ENCODE measurements at places on chromosomes 13 and 19.
A peak's percentile ranks its signal among the peaks of the same experiment; 100 is the strongest.

DNA sequence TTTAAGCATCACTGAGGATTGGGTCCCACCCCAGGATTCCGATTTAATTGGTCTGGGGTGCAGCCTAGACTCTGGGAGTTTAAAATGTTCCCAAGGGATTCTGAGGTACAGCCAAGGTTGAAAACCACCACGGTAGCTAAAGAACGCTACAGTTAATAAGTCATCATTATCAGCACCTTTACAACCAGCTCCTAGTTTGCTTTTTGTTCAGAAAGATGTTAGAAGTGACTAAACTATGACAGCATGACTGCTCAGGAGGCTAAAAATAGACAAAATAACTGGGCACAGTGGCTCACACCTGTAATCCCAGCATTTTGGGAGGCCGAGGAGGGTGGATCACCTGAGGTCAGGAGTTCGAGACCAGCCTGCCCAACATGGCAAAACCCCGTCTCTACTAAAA, 11.7 kb upstream of the EPSTI1 start:
- H3K36me3 ChIP-seq = no peaks in the 10 kb centered on the region
- no peak overlapping the region for H3K4me3 ChIP-seq
- DNase-seq = no peak
- no peaks in the 10 kb centered on the region for H3K27me3 ChIP-seq
- H3K27ac ChIP-seq = no peak overlapping the region
- no peaks in the 10 kb centered on the region for H3K4me1 ChIP-seq

DNA sequence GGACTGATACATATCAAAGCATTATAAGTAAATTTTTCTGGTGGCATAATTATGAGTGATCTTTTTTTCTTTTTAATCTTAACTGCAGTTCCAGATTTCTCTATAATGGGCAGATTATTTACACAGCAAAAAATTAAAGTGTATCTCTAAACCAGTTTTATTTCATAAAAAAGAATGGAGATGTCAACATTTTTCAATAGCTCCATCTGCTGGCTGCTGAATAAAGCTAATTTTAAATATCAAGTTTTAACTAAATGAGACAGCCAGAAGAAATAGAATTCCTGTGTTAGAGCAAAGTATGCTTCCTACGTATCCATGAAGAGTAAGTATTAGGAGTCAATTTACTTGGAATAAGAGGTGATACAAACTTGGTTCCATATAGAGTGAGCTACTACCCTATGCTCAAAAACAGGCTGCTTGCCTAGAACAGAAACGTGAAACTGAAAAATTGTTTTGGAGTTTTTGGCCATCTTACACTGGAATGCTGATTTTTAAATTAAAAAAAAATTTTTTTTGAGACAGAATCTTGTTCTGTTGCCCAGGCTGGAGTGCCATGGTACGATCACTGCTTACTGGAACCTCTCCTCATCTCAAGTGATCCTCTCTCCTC, 5.0 kb upstream of the PDS5B start:
- H3K36me3 ChIP-seq = no peaks in the 10 kb centered on the region
- no peak overlapping the region for H3K27ac ChIP-seq
- peaks cover 9% of the 10 kb centered on the region for H3K4me1 ChIP-seq
- no peak overlapping the region for H3K4me3 ChIP-seq
- H3K27me3 ChIP-seq = no peaks in the 10 kb centered on the region

DNA sequence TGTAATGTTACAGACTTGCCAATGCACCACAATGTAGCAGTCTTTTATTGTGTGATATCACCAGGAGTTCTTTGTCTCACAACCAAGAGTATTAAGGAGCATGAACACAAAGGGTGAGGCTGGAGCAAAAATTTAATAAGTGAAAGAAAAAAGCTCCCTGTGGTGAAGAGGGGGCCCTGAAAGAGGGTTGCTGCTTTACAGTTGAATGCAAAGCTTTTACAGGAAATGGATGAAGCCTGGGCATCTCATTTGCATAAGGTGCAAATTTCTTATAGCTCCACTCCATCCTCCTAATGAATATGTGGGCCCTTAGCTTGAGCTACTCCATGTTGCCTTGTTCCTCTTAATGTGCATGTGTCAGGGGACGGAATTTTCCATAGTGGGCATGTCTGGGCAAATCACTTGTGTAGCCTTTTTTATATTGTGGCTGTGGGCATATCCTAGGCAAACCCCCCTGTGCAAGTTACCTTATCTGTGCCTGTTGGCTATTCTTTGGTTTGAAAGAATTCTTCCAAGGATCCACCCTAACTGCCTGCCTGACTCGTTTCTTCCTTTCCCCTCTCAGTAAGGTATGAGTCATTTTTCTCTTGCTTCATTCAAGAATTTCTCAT, 45.3 kb upstream of the TRPC4 start:
- no peak for DNase-seq
- no peak overlapping the region for H3K27ac ChIP-seq
- no peaks in the 10 kb centered on the region for H3K27me3 ChIP-seq
- H3K4me3 ChIP-seq = no peak overlapping the region
- H3K36me3 ChIP-seq = no peaks in the 10 kb centered on the region

GRCh38 chr13:50969691-50970090, 60.1 kb downstream of the RNASEH2B start:
- H3K27ac ChIP-seq = no peak overlapping the region
- no peaks in the 10 kb centered on the region for H3K27me3 ChIP-seq
- H3K36me3 ChIP-seq = peaks cover 2% of the 10 kb centered on the region

GRCh38 chr13:50468849-50469669, 374.4 kb downstream of the DLEU7 start:
- H3K27me3 ChIP-seq = no peaks in the 10 kb centered on the region
- H3K4me3 ChIP-seq = no peak overlapping the region
- H3K4me1 ChIP-seq = peaks cover 34% of the 10 kb centered on the region
- no peak for DNase-seq

- H3K27me3 ChIP-seq = no peaks in the 10 kb centered on the region
- H3K27ac ChIP-seq = no peak overlapping the region
- no peaks in the 10 kb centered on the region for H3K36me3 ChIP-seq
- no peak overlapping the region for H3K4me3 ChIP-seq
- DNase-seq = peak; percentile 20
These were observed 8.2 kb upstream of the SERTM1 start for GRCh38 chr13:36665630-36666029.

DNA sequence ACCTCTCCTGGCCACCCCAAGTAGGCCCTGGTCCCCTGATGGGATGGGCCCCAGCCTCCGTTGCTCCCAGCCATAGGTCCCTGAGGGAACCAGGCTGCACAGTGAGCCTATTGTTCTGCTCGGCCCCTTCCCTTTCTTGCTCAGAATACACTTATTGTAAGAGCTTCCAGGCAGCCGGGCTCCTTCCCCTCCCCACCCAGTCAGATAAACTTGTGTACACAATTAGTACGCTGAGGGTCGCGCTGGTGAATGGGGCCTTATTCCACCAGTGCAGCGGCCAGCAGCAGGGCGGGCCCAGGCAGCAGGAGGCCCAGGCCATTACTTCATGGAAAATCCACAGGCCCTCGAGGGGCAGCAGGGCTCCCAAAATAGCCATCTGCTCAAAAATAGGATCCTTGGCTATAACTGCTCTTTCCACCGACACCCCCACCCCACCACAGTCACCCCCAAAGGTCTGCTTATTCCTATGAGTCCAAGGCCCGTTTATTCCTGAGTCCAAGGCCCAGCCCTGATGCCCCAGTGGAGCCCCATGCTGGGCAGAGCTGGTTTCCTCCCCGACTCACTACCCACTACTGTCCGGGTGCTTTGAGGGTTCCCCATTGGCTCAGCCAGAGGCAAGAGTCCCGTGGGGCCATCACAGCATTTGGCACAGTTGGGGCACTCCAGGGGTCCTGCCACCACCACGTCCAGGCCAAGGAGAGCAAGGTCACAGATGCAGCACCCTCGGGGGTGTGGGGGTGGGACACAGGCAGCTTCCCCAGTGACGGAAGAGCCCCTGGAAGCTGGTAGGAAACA, 22.1 kb downstream of the CAPN12 start:
- no peaks in the 10 kb centered on the region for H3K27me3 ChIP-seq
- H3K27ac ChIP-seq = no peak overlapping the region
- no peaks in the 10 kb centered on the region for H3K4me1 ChIP-seq
- H3K36me3 ChIP-seq = no peaks in the 10 kb centered on the region
- no peak for DNase-seq

GRCh38 chr13:51341791-51342190, 2.3 kb downstream of the SERPINE3 start:
- H3K36me3 ChIP-seq = no peaks in the 10 kb centered on the region
- no peak for DNase-seq
- H3K4me1 ChIP-seq = peaks cover 6% of the 10 kb centered on the region
- no peaks in the 10 kb centered on the region for H3K27me3 ChIP-seq
- no peak overlapping the region for H3K27ac ChIP-seq

- DNase-seq = no peak
- H3K4me3 ChIP-seq = no peak overlapping the region
- H3K4me1 ChIP-seq = peaks cover 13% of the 10 kb centered on the region
- H3K36me3 ChIP-seq = no peaks in the 10 kb centered on the region
- H3K27me3 ChIP-seq = no peaks in the 10 kb centered on the region
These were observed 51.7 kb upstream of the RFXAP start for GRCh38 chr13:36767276-36767675.

DNA sequence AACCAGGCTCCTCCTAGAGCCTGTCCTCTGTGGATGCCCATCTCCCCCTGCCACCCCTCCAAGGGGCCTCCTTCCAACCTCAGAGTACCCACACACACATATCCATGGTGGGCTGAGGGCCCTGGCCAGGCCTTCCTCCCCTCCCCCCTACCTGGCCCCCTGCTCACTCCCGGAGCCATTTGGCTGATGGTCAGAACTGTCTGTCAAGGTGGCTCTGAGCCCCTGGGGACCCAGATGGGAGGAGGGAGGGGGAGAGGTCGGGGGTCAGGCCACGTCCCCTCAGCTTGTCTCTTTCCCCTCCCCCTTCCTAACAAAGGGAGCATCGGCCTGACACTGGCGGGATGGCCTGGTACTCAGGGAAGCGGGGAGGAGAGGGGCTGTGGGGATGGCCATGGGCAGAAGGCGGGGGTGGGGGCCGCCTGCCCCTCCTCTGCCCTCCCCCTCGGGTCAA, 18.7 kb upstream of the POU2F2 start:
- no peak for DNase-seq
- H3K4me3 ChIP-seq = no peak overlapping the region
- H3K36me3 ChIP-seq = no peaks in the 10 kb centered on the region
- no peak overlapping the region for H3K27ac ChIP-seq
- peaks cover 6% of the 10 kb centered on the region for H3K4me1 ChIP-seq

DNA sequence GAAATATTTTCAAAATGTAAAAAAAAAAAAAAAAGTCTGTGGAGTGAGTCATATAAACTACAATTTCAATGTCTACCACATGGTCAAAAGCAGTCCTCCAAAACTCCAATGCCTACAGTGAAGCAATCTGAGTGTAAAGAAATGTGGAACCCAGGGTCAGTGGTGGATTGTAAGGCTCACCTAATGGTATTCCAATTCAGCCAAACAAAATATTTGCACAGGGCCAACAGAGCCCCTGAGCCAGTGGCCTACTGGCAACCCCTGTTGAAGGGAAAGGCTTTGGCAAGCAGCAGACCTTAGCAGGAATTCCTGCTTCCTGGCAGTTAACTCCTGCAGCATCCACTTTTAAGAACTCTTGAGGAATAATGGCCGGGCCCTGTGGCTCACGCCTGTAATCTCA, 3.4 kb downstream of the DNMT1 start:
- H3K27ac ChIP-seq = no peak overlapping the region
- no peak overlapping the region for H3K4me3 ChIP-seq
- H3K4me1 ChIP-seq = peaks cover 26% of the 10 kb centered on the region
- peaks cover 28% of the 10 kb centered on the region for H3K36me3 ChIP-seq

DNA sequence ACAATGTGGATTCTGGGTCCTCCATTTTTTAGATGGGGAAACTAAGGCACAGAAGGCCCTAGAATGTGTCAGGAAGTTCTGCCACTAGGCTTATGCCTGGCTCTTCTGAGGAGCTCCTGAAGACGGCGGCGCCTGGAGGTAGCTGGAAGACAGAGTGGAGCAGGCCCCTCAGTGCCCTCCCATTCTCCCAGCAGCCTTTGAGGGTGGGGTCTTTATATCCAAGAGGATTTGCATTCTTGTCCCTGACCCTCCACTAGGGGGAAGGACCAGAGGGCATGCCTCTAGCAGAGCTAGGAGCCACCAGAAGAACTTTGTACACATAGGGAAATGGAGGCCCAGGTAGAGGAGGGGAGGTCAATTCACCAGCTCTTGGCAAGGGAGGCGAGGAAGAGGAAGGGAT, 9.4 kb downstream of the CELF5 start:
- no peak for DNase-seq
- no peaks in the 10 kb centered on the region for H3K27me3 ChIP-seq
- no peak overlapping the region for H3K4me3 ChIP-seq
- H3K27ac ChIP-seq = no peak overlapping the region

GRCh38 chr19:28727480-28728159, 485.3 kb downstream of the UQCRFS1 start:
- H3K4me3 ChIP-seq = no peak overlapping the region
- no peaks in the 10 kb centered on the region for H3K36me3 ChIP-seq
- H3K27me3 ChIP-seq = no peaks in the 10 kb centered on the region
- DNase-seq = no peak

GRCh38 chr19:50239921-50240590, 36.6 kb downstream of the MYH14 start:
- H3K27ac ChIP-seq = no peak overlapping the region
- 0 out of 2 replicates have a peak, but pooled peaks cover 3% of the 10 kb centered on the region for H3K4me1 ChIP-seq
- no peaks in the 10 kb centered on the region for H3K36me3 ChIP-seq
- H3K27me3 ChIP-seq = no peaks in the 10 kb centered on the region
- DNase-seq = no peak

DNA sequence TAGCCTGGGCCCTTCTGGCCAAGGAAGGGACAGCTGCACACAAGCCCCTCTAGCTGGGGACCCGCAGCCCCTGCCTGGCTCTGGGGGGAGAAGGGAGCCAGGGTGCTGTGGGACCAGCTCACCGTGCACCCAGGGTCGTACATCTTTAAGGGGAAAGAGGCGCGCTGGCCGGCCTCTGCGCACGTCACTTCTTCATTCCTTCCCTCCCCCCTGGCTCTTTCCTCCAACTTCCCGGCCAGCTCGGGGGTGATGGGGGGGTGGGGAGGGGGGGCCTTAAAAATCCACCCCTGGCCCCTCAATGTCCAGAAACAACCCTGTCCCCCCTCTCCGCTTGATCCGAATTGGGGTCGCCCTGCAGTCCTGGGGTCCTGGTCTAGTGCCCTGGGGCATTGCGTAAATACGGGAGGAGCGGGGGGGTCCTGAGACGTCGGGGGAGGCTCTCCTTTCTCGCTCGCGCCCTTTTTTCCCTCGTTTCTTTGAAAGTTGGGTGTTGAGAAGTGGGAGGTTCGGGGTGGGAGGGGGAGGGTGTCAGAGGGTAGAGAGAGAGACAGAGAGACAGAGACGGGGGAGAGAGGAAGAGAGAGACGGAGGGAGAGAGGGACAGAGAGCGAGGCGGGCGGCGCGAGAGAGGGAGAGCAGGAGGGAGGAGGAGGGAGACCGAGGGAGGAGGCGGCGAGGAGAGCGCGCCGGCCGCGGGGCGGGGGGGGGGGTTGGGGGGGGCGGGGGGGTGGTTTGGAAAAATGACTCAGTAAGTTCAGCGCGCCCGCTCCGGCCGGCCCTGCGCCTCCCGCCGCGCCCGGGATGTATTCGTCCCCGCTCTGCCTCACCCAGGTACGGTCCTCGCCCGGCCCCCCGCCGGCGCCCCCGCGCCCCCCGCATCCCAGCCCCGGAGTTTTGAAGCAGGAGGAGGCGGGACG, at the start of gene NFIC:
TSS of gene NFIC (plus strand) at position 748 of the 917 bp plus-strand sequence. CDS start at position 802, 54 bp downstream.
- peaks cover 1% of the 10 kb centered on the region for H3K4me1 ChIP-seq
- H3K36me3 ChIP-seq = no peaks in the 10 kb centered on the region
- no peak within 1 kb of the TSS for H3K27ac ChIP-seq
- no peaks in the 10 kb centered on the region for H3K27me3 ChIP-seq
